Hematopoietic multipotent progenitor cell treated with erythropoietin and hydrocortisone succinate and interleukin-3 and kit ligand, for 15 days (in vitro differentiated cells): ENCODE measurements at places on chromosomes 16 and 17.

- DNase-seq, result no peak
Observed at GRCh38 chr16:56260378-56261160, 69.3 kb downstream of the GNAO1 start.

GRCh38 chr16:67645397-67646121 lies 615 bp downstream of the CARMIL2 start:
- no peak for DNase-seq

- DNase-seq, result no peak
Observed at GRCh38 chr17:67456889-67457288, 79.8 kb downstream of the PITPNC1 start.

DNA sequence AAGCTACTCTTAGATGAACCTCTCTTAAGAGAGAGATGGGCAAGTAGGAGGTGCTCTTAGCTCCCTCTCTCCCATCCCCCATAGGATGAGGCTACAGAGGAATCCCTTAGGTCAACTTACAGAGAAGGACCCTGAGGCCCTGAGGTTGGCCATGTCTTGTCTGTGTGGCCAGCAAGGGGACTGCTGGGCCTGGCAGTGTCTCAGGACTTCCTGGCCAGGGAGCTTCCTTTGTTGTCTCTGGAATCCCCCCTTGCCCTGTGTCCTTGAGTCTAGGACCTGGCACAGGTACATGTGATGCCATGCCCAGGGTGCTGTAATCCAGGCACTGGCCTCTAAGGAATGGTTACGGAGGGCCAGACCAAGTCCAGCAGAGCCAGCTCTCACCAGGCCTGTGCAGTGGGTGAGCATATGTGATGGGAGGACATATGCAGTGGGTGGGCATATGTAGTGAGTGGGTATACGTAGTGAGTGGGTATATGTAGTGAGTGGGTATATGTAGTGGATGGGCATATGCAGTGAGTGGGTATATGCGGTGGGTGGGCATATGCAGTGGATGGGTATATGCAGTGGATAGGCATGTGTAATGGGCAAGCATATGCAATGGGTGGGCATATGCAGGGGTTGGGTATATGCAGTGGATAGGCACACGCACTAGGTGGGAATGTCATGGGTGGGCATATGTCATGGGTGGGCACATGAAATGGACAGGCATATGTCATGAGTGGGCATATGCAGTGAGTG lies 20.3 kb upstream of the PECAM1 start:
- DNase-seq, result no peak

DNA sequence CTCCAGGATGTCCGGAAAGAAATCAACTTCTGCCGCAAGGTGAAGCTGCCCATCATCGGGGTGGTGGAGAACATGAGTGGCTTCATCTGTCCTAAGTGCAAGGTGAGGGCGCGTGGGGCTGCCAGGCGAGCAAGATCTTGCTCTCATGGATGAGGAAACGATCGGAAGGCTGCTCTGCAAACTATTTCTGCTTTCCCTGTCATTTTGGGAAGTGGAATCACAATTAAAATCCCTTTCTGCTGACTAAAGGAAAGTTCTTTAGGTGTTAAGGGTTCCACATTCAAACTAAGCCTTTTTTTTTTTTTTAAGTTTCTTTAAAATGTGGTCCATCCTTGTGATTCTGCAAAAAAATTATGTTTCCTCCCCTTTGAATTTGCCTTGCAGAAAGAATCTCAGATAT lies 17.7 kb downstream of the NUBP1 start:
- no peak for DNase-seq

- no peak for DNase-seq
Observed at GRCh38 chr17:17170346-17170985, 35.7 kb downstream of the PLD6 start.
